Femur (tissue), 1 donor: ENCODE measurements at places on chromosomes 16 and 17.

GRCh38 chr17:77107506-77108433 is 33.0 kb upstream of the SEC14L1 start:
- no peak for DNase-seq

- DNase-seq = peak; percentile 82
These were observed 10.2 kb downstream of the LASP1 start for GRCh38 chr17:38879878-38880665.

DNA sequence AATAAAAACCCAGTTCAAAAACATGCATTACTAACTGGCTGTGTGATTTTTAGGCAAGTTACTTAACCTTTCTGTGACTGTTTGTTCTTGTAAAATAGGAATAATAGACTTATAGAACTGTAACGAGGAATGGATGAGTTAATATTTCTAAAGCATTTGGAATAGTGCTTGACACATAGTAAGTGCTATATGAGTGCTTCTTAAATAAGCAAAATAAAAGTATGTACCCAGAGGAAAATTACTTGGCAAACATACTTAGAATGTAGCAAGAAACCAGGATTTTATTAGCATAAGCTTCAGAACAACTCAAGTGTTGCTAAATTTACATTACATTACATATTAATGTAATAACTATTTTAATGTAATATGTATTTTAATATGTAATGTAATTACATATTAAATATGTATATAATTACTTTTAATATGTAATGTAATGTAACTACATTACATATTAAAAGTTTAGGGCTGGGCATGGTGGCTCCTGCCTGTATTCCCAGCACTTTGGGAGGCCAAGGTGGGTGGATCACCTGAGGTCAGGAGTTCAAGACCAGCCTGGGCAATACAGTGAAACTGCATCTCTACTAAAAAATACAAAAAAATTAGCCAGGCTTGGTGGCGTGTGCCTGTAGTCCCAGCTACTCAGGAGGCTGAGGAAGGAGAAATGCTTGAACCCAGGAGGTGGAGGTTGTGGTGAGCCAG is 14.2 kb downstream of the NFAT5 start:
- DNase-seq = no peak

GRCh38 chr17:10130263-10130662 is 68.1 kb downstream of the GAS7 start:
- DNase-seq = no peak

GRCh38 chr16:3127745-3128144 is 7.1 kb upstream of the ZNF213 start:
- DNase-seq = no peak

DNA sequence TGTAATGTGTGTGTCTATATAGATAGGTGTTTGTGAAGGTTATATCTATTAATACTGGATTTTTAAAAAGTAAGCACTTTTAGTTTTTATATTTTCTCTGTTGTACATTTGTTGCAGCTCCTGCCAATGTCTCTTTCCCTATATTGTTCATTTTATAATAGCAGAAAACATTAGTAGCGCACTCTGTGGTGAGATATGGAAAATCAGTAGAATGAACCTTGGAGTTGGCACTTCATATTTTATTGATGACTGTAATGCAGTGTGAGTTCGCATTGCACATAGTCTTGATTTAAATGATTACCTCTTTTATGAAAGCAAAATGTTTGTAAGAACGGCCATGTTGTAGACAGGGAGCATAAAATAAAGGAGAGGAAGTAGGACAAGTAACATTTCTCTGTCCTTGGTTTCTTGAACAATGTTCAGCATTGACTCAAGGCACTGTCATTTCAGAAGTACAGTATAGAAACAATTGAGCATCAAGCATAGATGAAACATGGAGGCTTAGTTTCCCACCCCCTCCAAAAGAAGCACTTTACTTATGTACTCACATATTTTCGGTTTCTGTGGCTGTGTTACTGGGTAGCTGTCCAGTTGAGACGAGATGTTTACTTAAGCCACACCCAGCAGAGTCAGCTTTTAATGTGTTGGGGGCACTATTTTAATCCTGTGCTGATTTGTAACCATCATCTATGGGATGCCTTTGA is 74.0 kb downstream of the TANC2 start:
- no peak for DNase-seq

GRCh38 chr16:20383106-20384029 is 21.2 kb downstream of the PDILT start:
- peak; percentile 48 for DNase-seq

DNA sequence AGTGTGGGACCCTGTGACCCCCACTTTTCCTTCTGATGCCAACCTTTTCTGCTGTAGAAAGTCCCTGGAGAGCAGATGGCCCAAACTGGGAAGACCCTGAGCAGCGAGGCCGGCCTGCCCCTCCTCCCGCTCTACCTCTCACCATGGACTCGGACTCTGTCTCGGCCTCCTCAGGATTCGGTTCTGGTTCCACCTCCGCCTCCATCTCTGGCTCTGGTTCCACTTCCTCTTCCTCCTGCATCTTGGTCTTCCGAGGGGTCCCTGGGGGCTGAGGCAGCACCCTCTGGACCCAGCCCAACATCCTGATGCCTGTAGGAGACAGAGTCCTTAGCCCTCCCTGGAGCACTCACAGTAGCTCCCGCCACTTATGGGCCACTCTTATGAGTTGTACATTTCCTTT is 3.9 kb downstream of the CNGB1 start:
- no peak for DNase-seq
